GM20000 (cell line): ENCODE measurements at places on chromosomes 3 and 15.

DNA sequence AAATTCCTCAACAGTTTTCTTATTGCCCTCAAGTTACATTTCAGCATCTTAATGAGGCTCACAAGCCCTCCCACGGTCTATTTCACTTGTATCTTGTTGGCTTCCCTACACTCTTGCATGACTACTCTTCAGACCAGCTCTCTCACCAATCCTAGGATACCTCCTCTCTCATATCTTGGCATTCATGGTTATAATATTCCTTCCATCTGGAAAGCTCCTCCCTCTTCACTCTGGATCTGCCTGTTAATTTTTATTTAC, 8.5 kb upstream of the CCDC80 start:
- DNase-seq: no peak

DNA sequence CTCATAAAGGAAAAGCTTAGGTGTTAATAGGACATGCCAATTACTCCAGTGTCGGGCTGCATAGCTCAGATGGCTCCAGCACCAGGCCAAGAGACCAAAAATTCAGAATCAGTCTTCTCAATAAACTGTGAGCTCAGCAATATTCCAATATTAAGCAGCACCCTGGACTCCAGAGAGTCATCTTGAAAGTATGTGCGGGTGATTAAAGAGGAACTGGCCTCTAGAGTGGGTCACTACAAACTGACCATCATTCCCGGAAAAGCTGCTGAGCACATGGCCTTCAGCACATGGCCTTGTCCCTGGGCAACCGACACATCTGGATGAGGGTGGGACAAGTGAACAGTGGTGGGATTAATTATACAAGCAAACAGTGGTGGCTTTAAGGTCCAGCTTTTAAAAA, 59.0 kb downstream of the MAGI1 start:
- no peak for DNase-seq

DNA sequence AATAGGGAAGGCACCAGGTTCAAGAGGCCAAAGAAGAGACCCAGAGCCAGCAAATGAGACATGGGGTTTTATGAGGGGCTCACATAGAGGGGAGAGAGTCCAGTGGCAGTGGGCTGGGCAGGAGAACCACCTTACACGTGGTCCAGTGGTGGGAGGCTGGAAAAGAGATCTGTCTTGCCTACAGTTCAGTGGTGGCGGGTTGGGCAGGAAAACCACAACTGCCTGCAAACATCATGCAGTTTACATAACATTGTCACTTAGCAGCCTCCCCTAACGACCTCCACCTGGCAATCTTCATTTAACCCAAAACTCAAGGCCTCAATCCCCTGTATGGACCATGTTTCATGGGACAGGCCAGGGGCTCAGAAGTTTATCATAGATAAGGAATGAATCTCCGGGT, 29.1 kb downstream of the CRYGS start:
- DNase-seq: no peak

DNA sequence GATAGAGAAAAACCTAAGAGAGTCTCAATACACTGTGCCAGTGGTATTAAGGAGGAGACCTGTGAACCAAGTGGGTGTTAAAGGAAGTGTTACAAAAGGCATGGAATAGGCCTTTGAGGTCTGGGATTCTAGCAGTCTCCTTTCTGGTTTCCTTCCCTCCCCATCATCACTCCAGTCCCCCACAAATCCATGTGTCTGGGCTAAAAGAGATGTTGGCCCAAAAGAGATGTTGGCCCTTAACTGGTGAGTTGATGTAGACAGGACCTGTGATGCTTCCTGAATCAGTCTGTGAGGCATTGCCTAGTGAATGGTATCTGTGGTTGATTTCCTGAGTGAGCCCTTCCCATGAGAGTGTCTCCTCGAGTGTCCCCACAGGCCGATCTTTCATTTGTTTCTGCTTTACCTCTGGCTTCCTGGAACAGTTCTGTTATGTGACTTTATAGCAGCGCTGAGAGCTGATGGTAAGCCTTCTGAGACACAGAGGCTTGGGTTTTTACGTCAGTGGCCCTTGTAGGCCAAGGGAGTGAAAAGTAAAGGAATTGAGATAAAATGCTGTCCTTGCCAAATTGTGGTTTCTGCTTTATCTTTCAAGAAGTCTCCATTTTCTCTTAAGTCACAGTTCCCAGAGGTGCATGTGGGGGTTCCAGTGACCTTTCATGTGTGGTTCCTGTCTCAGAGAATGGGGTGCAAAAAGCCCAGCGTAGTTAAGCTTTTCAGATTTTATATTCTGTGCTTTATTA, 87.8 kb downstream of the KLHL25 start:
- DNase-seq: peak; percentile 29

- DNase-seq: no peak
Observed at GRCh38 chr15:45794712-45795439, 160.0 kb downstream of the SQOR start.

DNA sequence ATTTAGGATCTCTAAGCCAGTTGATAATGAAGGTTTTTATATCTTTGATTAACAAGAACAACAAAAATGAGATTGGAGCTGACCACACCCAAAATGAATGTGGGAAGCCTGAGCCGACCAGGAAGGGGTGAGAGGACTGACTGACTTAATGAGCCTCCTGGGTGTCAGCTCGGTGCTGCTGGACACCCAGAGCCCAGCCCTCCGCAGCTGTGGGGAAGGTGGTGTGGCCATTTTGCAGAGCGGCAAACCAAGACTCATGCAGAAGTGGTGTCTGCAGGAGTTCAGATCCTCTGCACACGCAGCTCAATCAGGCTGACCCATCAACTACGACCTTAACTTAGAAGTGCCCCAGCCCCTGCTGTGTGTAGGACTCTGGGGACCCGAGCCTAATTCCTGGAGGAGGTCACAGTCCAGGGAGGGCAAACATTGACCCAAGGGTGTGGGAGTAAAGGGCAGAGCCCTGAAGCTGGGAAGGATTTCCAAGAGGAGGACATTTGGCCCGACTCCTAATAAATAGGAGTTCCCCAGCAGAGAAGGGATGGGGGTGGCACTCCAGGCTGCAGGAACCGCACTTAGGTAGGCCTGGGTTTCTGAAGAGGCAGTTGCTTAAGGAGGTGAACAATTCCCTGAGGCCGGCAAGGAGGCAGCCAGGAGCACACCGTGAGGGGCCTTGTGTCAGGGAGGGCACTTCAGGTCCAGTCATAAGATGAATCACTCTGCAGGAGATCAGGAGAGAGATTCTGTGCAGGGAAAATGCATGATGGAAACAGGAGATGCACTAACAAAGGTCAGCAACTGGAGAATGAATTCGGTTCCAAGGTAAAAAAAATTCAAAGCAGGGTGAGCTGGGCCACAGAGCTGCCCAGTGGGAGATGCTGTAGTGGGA, 197.1 kb upstream of the TPM1 start:
- no peak for DNase-seq

GRCh38 chr3:35772381-35773015, 133.2 kb downstream of the ARPP21 start:
- no peak for DNase-seq
